ENCODE measurements at places on chromosomes 5 and 9.

- DNase-seq = no peak
Observed at GRCh38 chr5:41112486-41113455, 41.6 kb upstream of the MROH2B start.

- DNase-seq = no peak
Observed at GRCh38 chr5:147375151-147375550, 134.7 kb downstream of the DPYSL3 start.

- no peak for DNase-seq
Observed at GRCh38 chr9:70352356-70352755, 62.1 kb downstream of the KLF9 start.

DNA sequence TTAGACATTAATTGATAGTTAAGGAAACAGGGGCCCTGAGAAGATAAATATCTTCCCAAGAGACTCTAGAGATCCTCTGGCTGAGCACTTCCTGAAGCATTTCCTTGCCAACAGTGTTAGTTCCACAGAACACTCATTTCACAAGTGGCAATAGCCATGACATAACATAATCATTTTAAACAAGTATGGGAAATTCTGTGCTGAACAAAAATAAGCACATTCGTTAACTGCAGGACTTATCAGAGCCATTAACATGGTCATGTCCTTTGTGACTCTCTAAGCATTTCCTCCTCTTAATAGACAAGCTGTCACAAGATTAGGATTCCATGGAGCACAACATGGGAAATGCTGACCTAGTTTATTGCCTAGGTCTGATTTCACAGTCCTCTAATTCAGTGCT, 184.9 kb downstream of the SNX18 start:
- DNase-seq = no peak

DNA sequence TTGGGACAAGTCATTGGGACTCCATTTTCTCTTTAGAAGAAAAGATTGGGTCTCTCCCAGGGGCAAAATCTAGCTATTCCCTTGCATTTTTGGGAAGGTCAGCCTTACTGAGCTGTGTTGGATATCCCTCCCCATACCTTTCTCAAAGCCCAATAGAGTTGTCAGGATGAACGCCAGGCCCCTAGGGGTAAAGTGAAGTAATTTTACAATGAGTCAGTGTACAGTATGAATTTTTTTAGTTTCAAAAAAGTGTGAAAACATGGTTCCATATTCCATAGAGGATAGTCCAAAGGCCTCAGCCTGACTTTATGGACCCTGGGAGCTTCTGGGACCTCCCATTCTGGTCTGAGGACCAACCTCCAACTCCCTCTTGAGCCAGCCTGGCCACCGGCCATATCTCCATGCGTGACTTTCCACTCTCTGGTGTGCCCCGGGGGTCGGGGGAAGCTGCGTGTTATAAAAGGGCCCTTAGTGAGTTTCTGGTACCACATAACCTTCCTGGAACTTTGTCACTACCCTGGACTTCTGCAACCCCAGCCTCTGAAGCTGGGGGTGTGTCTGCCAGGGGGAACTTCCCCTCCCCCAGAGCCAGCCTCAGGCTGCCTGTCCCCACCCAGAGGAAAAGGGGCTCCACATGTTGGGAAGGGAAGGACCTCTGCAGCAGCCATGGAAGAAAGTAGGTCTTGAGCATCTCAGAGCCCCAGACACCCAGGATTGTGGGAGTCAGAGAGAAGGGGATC, 52.4 kb upstream of the SYNPO start:
- DNase-seq = no peak
